ENCODE measurements at places on chromosomes 2 and 18. TPM values are rescaled to one million over a fixed set of nuclear protein-coding genes. Genes with fewer than 3 reads are reported as not detected.

The TWIST2 gene
- 20.7 TPM for total RNA-seq

The ZBTB7C gene
- total RNA-seq, result 0.05 TPM

The LOXHD1 gene
- not detected for total RNA-seq

The STAM2 gene
- total RNA-seq, result 9.7 TPM

The GLI2 gene
- 26.5 TPM for total RNA-seq

The OSR1 gene
- total RNA-seq, result 5.1 TPM

The ANKRD30B gene
- not detected for total RNA-seq

All from A549 treated with RU486 at 1 μM for 4 hours (cell line).